COLO829 (cell line): ENCODE measurements at places on chromosomes 13 and 19.

DNA sequence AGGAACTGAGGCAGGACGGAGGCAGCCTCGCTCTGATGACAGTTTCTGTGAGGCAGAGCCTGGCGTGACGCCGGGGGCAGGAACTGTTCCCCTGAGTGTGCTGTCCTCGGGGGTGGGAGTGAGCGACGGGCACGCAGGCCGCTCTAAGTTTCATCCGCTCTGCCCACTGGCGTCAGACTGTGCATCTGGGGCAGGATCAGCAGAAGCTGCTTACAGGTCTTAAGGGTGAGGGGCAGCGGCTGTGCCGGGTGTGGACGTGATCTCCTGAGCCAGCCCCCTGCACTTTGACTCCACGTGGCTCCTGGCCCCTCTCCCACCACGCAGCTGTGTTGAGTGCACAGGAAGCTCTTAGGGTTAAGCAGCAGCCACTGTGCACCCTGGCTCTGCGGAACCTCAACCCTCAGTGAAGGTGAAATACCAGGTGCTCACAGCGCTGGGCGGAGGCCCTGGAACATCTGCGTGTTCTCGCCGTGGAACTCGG lies 1.5 kb downstream of the GRK1 start:
- no peak for DNase-seq

- no peak for DNase-seq
Observed at GRCh38 chr13:50122455-50122854, 107.2 kb downstream of the KCNRG start.

DNA sequence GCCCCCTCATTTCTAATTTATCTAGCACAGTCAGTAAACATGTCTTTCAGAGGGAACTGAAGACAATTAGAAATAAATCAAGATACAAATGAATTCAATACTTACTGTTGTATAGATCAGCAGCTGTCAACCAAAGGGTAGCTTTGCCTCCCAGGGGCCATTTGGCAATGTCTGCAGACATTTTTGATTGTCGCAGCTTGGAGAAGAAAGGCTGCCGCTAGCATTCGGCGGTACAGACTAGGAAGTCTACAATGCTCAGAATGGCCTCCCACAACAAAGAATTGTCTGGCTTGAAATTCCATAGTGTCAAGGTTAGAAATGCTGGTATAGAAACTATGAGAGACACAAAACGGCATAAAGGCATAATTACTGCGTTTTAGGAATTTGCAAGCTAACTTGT lies 91.6 kb downstream of the RGCC start:
- DNase-seq = no peak

GRCh38 chr19:47018923-47019322 lies 714 bp upstream of the NPAS1 start:
- DNase-seq = no peak

DNA sequence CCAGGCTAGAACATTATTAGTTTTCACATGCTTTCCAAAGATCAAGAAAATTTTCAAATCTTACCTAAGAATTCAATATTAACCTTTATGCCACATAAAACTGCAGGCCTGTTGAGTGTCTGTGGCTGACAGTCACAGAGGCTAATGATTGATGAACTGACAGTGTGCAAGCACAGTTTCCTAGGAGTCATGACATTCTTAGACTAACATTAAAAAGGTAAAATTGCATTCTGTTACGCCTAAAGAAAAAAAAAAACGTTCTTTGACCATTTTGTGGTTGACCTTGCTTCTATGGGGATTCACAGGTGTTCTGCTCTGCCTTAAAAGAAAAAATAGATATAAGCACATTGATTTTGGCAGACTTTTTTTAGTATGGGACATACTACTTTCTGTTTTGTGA lies 1776.2 kb downstream of the PCDH9 start:
- DNase-seq = no peak

DNA sequence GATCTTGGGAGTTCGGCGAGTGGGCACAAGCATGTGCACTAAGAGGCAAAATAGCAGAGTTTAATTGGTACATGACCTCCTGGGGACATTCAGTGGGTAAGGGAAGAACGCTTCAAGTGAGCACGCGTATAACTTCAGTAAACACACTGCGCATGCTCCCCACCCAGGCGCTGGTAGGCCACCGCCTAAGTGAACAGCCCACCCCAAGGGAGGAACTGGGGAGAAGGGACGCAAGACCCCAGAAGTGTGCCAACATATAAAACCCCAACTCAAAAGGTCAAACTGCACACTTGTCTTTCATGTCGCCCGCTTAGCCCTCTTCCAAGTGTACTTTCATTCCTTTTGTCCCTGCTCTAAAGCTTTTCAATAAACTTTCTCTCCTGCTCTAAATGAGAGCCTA lies 10.5 kb upstream of the NTN5 start:
- no peak for DNase-seq
